ENCODE measurements at places on chromosomes 13 and 19.

DNA sequence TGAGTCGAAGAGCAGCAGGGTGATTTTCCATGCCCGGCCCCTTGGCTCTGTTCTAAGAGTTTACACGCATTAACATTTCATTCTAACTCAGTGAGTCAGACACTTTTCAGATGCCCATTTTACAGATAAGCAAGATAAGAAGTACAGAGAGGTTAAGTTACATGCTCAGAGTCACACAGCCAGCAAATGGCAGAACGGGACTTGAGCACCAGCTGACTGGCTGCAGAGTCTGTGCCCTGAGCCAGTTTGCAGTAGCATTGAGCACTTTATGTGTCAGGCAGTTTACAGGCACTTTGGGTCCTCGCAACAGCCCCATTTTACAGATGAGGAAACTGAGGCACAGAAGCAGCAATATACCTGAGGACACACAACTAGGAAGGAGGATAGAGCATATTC lies 19.0 kb downstream of the CCDC8 start:
- DNase-seq, result no peak

DNA sequence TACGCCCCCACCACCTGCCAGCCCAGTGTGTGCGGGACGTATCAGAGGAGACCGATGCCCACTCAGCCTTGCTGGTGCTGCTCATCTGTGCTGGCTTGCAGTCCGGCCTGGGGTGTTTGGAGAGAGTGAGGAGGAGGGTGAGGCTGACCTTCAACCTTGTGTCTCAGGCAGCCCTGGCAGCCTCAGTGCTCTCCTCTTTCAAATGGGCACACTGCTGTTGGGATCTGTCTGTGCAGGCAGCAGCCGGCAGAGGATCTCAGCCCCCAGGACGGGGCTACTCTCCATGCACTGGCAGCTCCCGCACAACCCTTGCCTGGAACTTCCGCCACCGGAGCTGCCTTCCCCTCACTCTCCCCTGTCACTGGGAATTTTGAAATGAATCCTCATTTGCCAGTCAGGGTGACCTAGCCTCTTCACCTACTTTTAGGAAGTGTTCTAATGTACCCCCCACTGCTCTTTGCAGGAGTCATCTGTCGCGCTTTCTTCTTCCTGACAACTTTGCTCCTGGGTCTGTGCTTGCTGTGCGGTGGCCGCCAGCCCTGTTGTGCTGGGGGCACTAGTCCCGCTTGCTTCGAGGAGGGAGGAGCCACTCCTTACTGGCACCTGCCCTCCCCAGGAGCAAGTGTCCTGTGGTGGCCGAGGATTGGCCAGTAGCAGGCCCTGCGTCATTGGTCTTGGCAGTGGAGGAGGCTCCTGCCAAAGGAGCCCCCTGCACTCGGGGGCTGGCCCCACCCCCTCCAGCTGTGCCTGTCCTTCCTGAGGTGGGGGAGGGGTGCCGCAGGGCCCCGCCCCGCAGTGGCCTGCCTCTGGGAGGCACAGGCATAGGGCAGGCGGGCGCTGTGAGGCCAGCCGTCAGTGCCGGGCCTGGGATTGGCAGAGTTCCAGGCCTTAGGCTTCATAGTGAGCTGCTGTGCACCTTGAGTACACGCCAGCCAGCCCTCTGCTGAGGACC lies 53.4 kb downstream of the TSSK6 start:
- no peak for DNase-seq

DNA sequence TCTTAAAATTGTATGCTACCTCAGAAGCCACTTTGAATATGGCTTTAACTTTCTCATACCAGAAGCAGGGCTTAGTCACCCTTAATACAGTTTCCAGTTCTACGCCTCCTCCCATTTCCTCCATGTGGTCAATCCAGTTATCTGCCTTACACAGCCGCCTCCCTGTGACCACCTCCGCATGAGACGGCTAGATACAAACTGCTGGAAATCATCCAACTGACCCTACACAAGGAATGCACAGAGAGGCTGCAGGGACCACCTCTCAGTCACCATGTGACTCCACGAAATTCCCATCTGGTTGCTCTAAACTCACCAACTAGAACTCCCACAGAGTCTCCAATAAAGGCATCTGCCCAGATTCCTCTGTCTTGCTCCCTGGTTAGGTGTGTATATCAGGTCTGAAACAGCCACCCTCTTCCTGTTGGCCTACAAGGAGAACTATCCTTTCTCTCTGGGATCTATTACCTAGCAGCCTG lies 6.8 kb downstream of the ZNF564 start:
- no peak for DNase-seq

DNA sequence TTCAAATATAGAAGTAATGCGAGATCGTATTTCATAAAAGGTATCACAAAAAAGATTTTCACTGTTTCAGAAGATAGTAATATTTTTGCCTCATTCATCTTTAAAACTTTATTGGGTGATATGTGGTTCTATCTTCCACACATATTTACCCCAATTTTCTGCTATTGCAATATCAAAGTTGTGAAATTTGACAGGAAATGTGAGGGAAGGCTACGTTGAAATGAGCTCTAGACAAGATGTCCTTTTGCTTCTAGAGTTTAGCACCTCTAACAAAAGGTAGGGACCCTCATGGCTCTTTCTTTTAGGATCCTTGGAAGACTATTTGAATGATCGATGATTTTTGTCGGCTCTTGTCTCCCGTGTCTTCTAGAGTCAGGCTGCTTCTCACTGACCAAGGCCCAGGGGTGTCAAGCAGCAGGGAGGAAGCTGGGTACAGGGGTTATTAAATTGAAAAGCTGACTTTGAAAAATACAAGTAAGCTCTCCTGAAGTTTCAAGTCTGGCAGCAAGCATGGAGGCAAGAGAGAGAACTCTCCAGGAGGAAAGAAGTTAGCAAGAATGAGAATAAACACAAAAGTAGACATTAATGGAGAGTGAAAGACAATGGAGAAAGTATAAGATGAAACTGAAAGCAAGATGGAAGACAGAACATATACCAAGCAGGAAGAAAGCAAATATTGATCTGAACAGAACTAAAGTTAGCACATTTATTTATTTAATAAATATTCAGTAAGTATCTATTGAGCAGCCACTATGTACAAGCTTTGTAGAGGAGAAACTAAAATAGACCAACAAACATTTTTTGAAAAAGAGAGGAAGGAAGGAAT lies 73.4 kb downstream of the RUBCNL start:
- DNase-seq, result no peak

DNA sequence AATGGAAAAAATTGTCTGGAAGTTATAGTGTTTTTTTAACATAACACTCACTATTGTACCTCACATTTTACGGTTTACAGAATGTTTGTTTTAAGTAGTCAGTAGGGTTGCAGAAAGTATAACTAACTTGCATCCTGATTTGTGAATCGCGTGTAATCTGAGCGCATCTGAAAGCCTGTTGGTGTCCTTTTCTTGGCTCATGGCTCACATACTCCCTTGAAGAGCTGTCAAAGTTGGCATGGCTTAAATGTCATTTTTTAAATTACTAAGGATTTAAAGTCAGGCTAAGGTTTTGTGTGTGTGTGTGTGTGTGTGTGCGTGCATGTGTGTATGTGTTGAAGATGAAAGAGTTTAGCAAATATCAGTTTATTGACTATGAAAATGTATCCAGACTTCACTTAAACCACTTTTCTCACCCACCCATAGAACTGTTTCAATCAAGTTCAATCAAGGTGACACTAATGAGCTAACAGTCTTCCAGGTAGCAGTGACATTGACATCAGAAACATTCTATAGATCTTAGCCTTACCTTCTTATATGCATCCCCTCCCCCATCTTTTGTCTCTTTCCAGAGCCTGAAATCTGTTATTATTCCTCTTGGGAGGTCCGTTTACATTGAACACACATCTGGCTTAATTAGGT lies 480.4 kb upstream of the SGCG start:
- no peak for DNase-seq

Data from stimulated activated CD8-positive, alpha-beta memory T cell treated with anti-CD3 and anti-CD28 coated beads, Interleukin-12 subunit alpha, Interleukin-12 subunit beta, amount 100 ng/mL, for 4 hours (primary cell).